ENCODE measurements at places on chromosomes 3 and 15.

GRCh38 chr3:23489300-23490158, 286.4 kb downstream of the UBE2E2 start:
- DNase-seq, result no peak

DNA sequence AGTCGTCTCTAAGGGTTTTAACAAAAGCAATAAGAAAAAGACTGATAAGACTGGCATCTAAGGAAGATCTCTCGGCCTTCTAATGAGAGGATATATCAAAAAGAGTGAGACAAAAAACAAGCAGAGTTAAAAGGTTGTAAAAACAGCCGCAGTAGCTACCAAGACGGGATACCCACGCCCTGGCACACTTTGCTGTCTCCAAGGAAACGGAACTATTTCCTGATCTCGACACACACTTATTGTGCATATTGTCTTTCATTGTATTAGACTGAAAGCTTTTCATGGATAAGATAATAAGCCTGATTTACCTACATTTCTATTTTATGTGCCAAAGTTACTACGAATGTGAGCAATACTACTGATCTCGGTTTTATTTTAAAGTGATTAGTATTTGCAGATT, 161.5 kb upstream of the MCTP2 start:
- DNase-seq, result no peak

- DNase-seq, result no peak
Measured at GRCh38 chr3:14001136-14001535, 121.3 kb upstream of the WNT7A start.

GRCh38 chr15:44535523-44536301, 1.2 kb upstream of the EIF3J start:
- DNase-seq, result no peak

DNA sequence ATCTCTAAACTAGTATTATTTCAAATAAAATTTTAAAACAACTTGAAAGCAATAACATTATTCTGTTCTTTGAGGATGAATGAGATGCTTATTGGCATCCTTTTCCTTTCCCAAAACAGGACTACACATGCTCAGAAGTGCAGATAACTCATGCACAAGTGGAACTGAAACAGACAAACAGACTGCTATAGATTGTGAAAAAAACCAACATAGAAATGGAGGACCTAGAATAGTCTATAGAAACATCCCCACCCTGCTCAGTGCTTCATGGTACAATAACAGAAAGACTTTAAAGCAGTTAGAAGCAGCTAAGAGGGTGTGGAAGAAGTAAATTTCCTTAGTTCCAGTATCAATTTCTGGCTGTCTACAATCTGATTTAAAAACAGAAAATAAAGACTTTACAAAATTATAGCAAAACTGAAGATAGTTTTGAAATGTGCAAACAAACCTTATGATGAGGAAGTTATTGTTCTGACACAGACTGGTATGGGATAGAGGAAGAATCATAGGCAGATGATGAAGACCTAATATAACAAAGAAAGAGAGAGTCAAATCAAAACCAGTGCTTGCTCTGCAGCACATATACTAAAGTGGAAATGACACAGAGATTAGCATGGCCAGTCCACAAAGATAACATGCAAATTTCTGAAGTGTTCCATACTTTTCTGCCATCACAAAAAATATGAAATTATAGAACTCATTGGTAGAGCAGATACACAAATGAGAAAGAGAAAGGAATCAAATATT, 1025.4 kb downstream of the SQOR start:
- DNase-seq, result no peak

DNA sequence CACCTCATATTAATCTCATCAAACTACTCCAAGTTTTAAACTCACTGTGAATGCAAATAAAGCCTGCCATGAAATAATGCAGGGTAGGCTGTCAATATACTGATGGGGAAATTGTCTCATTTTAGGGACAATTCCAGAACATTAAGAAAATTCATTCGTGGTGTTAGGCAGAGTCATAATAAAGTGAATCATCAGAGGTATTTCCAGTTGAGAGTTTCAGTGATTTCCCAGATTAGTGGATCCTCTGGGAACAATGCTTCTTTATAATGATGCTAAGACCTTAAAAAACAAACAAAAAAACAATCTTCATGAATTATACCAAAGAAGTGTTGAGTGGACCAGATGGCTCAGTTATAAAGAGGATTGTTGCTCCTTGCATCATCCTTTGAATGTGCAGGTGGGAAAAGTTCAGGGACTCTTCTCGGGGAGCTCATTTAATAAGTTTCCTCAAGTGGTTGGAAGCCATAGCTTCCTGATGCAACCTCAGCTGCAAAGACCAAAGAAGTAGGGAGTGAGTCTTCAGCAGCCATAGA, 360.9 kb upstream of the TRIM42 start:
- no peak for DNase-seq
